Activated effector memory CD4-positive, alpha-beta T cell treated with Interleukin-2 at 50 U/mL for 16 hours (primary cell): ENCODE measurements at places on chromosomes 2 and 18.

DNA sequence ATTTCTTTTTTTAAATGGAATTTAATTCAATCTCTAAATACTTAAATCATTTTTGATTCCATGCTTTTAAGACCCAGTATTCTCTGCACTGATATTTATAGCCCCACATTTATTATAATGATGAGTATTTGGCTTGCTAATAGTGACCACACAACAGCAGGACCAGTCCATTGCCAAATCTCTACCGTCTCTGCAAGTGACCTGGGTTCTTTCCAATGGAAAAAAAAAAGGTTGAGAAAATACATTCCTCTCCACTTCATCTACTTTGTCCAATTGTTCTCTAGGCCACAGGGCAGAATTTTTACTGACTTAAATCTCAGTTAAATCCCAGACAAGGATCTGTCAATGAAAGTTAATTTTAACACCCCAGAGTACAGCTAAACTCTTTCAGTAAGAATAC is 20.5 kb downstream of the GRB14 start:
- DNase-seq = no peak

DNA sequence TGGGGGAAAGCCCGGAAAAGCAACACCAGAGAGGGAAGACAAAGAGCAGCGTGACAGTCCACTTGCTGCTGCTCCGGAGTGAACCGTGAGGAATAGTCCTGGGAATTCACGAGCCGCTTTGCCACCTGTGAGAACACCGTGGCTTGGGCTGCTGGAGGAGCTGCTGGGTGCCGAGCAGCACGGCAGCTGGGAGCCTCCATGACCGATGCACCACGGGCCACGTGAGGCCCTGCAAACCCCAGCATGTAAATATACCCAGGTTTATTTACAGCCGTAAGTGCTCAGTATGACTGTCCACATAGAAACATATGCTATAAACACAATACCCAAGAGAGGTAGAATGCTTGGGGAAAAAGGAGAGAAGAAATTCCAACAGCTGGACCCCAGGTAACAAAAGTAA is 65.1 kb downstream of the SMIM21 start:
- DNase-seq = no peak

GRCh38 chr18:6683112-6683876 is 46.2 kb upstream of the ARHGAP28 start:
- DNase-seq = no peak

- no peak for DNase-seq
These were observed 255.0 kb downstream of the CAMKMT start for GRCh38 chr2:44616667-44617155.

DNA sequence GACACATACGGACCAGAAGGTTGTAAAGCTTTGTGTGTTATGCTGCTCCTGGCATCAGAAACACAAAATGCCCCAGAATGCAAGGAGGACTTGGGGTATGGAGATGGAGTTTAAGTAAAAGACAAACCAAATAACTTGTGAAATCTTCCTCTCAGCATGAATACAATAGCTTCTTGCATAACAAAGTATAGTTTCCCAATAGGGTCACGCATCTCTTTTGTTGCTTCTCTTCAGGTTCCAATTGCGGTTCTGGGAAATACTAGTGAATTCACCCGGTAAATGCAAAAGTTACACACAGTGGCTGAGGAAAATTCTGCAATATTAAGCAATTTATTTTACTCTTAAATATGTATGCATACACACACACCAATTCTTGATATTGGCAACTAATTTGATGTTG is 339.2 kb upstream of the EPHA4 start:
- DNase-seq = no peak

DNA sequence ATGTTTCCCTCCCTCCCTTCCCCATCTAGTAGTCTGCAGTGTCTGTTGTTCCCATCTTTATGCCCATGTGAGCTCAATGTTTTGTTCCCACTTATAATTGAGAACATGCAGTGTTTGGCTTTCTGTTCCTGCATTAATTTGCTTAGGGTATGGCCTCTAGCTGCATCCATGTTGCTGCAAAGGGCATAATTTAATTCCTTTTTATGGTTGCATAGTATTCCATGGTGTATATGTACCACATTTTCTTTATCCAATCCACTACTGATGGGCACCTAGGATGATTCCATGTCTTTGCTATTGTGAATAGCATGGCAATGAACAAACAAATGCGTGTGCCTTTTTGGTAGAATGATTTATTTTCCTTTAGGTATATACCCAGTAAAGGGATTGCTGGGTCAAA is 60.6 kb upstream of the CYP26B1 start:
- no peak for DNase-seq

- DNase-seq = no peak
These were observed 23.6 kb upstream of the RBM44 start for GRCh38 chr2:237774811-237775553.

GRCh38 chr2:206531996-206532543 is 88.7 kb downstream of the ADAM23 start:
- no peak for DNase-seq

GRCh38 chr2:155379494-155379893 is 681.0 kb downstream of the KCNJ3 start:
- no peak for DNase-seq

GRCh38 chr18:24791751-24792545 is 331.5 kb downstream of the HRH4 start:
- no peak for DNase-seq

- DNase-seq = no peak
These were observed 118.6 kb downstream of the AQP4 start for GRCh38 chr18:26746826-26747475.

DNA sequence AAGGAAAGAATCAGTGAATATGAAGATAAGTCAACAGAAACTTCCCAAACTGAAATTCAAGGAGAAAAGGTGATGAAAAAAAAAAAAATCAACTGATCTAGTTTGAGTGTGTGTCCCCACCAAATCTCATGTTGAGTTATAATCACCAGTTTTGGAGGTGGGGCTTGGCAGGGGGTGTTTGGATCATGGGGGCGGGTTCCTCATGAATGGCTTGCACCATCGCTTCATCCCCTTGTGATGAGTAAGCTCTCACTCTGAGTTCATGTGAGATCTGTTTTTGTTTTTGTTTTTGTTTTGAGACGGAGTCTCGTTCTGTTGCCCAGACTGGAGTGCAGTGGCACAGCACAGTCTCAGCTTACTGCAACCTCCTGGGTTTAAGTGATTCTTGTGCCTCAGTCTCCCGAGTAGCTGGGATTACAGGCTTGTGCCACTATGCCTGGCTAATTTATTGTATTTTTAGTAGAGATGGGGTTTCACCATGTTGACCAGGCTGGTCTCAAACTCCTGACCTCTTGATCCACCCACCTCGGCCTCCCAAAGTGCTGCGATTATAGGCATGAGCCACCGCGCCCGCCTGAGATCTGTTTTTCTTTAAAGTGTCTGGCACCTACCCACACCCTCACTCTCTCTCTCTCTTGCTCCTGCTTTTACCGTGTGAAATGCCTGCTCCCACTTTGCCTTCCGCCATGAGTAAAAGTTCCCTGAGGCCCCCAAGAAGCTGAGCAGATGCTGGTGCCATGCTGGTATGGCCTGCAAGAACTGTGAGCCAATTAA is 4.0 kb upstream of the SLC66A2 start:
- no peak for DNase-seq
